ENCODE measurements at places on chromosomes 3 and 15.

DNA sequence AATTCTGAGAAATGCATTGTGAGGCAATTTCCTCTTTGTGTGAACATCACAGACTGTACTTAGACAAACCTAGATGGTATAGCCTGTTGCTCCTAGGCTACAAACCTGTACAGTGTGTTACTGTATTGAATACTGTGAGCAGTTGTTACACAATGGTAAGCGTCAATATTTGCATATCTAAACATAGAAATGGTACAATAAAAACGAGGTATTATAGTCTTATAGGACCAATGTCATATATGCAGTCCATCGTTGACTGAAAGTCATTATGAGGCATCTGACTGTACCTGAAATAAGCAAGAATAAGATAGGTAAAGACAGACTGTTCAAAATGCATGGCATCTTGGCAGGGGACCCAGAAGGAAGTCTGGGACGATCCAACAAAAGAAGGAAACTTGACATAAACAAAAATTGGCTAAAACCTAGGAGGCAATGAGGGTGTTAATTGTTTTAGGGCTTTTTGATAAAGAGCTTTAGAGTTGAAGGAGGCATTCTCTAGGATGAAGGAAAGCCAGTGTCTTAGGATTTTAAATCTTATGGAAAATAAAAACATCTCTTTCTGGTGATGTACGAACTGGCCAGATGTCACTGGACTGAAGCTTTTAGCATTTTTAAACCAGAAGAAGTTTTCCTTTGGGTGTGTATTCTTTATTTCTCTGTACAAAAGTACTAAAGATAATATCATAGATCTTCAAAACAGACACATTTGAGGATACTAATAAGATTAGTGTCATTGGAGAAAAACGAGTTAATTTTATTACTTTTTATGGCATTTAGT lies 9.2 kb upstream of the SPRED1 start:
- no peak for DNase-seq

GRCh38 chr3:111521891-111522290 lies 20.1 kb upstream of the CD96 start:
- no peak for DNase-seq

DNA sequence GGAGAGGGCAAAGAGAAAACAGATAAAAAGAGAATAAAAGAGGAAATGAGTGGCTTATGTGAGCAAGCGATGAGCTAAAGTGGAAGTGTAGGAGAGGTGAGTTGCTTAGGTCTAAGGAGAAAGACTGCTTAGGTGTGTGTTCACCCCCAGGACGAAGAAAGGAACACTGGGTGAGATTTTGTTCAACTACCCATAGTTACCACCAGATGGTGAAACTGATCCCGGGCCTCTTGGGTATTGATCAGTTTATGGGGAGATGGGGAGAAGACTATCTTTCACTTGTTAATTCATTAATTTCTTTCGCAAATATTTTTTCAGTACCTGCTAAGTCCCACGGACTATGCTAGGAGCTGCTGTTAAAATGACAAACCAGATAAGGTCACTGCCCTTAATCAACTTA lies 33.9 kb downstream of the GAP43 start:
- DNase-seq: no peak

DNA sequence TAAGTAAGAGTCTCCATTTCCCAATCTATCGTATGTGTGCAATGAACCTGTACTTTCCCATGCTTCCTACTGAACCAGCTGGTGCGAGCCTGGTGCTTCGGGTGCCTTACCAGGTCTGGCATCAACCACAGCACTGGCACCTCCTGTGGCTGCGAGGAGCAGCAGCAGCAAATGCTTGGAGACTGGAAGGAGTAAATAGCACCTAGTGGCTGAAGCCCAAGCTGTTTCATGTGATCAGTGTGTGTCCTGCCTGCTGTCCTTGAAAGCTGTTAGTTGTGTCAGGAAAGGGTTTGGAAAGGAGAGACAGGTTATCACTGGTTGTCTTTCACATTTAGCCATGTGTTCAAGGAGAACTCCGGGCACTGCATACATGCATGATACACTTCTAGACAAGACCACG lies 31.8 kb downstream of the PCOLCE2 start:
- DNase-seq: no peak

DNA sequence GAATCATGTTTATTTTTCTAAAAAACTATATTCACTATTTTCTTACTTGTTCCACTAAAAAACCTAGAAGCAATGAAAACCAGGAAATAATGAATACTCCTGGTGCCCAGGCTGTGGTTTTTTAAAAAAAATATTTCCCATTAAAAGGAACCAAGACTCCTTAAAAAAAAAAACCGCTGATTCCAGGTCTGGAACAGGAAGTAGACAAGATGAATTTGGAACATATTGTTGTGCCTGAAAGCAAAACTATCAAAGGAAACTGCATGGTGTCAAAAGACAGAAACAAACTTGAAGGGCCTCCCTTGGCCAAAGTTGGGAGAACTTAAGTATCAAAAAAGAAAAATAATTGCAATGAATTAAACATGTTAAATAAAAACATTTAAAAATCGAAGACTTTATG lies 245.3 kb upstream of the P2RY1 start:
- no peak for DNase-seq

DNA sequence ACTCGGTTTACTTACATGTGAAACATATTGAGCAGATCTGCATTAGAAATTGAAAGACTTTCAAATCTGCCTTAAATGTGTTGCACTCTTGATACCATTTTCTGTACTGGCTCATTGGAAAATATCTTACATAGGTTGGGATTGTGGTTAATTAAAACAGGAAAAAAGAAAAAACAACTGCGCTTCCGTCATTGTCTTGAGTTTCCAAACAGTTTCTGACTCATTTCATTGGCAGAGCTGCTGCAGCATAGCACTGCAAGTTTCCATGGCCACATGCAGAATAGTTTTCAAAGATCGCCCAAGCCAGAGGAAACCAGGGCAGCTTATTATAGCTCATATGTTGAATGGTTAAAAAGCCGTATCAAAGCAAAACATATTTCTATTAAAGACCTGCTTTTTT lies 446.6 kb upstream of the BCHE start:
- no peak for DNase-seq

DNA sequence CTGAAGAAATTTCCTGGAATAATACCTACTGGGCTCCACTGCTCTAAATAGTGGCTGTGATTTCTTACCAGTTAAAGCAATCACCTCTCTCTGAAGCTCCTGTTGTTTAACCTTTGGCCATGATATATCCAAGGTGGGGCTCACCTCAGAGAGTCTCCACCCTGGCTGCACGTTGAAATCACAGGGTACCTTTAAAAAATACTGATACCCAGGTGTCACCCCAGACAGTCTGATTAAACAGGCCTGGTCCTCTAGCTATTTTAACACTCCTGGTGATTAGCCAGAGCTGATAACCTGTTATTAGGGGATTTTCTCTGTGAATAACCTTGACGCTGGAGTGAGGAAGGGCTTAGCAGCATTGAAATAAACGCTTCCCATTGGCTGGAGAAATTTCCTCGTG lies 22.3 kb upstream of the ZBTB38 start:
- DNase-seq: no peak

GRCh38 chr3:188635258-188636042 lies 481.5 kb downstream of the LPP start:
- no peak for DNase-seq

GRCh38 chr15:31352911-31353811 lies 26.5 kb downstream of the KLF13 start:
- DNase-seq: peak; percentile 64

DNA sequence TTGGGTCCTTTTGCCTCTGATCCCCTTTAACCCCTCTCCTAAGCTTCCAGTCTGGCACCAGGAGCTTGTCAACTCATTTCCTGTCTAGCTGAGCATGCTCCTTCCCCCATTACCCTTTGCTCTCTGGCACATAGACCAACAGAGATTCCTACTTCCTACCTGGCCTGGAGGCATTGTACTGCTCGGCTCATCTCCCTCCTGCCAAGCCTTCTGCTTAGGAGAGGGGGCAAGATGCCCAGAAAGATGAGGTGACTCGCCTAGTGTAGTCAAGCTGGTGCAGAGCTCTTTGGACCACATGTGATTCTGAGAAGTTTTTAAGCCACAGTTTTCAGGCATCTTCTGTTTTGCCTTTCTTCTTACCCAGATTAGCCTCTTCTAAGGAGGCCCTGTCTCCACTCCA lies 95.4 kb downstream of the ZNF621 start:
- no peak for DNase-seq

DNA sequence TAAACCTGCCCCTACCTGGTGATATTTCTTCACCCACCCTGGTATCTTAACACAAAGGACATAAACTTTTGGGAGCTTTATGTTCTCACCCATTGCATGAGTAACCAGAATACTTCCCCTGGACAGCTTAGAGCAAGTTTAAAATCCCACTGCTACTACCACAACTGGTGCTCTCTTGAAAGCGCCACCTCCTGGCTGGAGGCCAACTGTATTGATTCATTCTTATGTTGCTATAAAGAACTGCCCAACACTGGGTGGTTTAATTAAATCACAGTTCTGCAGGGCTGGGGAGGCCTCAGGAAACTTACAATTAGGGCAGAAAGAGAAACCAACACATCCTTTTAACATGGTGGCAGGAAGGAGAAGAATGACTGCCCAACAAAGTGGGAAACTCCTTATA lies 592.4 kb downstream of the EPHA3 start:
- DNase-seq: no peak

Data from DMS79 treated with DMSO at 0.1 percent for 48 hours (cell line).